Foreskin keratinocyte (primary cell): ENCODE measurements at places on chromosomes 3 and 15. TPM values are rescaled to one million over a fixed set of nuclear protein-coding genes. Genes with fewer than 3 reads are reported as not detected.

GRCh38 chr3:142106548-142106947 lies 42.8 kb downstream of the TFDP2 start:
- DNase-seq: no peak

The GOLGA8T gene
- 0.04 and 0.10 TPM in 2 replicates for total RNA-seq

GRCh38 chr3:117409701-117410459 lies 700.3 kb downstream of the TUSC7 start:
- no peak for DNase-seq

The FSIP1 gene
- 0.58 and 0.63 TPM in 2 replicates for total RNA-seq

DNA sequence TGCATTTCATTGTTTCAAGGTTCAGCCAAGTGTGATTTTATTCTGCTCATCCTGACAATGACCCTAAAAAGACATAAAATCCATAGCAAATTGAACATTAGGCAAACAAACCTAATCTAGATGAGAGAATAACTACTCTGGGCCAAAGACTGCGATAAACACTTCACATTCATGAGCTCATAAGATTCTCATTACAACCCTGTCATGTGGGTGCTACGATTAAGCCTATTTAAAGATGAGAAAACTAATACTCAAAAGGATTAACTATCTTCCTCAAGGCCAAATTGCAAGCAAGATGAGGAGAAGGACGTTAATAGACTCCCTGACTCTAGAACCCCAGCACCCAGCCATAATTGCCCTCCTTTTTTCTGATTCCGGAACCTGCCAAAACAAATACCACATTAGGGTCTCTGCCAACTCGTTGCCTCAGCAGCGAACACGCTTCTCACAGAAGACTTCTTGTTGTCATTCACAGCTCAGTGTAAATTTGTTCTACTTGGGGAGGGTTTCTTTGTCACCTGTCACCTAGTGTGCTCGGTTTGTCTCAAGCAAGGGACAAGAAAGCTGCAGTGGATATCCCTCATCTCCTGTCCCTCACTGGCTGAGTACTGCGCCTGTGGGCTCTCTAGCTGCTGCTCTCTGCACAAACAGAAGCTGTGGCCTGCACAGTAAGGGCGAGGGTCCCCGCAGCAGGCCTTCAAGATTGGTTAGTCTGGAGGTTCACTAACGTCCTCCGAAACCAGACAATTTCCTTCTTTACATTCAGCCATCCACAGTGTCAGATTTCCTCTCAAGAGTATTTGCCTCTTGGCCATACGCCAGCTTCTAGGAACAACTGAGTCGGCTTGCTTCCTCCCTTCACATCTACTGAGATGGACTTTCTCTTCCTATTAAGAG lies 200.0 kb upstream of the UBE2E2 start:
- no peak for DNase-seq

The KCNMB2 gene
- not detected in 2 replicates for total RNA-seq

DNA sequence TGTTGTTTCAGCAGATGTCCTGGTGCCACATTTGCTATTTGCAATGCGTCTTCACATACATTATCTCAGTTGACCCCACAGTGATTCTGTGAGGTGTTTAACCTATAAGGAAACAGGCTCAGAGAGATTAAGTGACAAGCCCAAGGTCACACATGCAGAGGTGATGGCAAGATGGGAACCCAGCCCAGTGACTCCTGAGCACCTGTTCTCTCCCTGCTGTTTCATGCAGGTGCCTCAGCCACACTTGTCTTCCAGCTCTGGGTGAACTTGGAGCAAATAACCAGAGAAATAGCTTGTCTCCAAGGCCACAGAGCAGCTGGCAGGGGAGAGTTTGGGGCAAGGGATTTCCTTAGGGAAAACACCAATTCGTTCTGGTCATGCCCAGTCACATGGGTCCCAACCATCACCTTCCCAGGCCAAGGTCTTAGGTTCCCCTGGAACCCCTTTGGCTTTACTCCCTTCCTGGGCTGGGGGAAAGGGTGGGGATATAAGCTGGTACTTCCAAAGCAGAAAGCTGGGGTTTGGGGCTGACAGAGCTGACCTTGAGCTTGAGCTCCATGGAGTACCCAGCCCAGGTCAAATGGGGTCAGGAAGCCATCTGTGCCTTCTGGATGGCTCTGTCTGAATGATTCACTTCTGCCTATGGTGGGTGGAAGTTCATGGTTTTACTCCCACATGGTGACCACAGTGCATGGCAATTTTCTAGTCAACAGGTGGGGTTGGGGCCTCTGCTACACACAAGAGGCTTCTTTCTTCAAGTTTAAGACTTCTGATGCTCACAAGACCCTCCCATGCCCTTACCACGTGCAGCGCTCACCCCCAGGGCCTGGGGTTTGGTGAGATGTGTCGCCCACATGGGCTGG lies 22.4 kb downstream of the LIPC start:
- DNase-seq: no peak

DNA sequence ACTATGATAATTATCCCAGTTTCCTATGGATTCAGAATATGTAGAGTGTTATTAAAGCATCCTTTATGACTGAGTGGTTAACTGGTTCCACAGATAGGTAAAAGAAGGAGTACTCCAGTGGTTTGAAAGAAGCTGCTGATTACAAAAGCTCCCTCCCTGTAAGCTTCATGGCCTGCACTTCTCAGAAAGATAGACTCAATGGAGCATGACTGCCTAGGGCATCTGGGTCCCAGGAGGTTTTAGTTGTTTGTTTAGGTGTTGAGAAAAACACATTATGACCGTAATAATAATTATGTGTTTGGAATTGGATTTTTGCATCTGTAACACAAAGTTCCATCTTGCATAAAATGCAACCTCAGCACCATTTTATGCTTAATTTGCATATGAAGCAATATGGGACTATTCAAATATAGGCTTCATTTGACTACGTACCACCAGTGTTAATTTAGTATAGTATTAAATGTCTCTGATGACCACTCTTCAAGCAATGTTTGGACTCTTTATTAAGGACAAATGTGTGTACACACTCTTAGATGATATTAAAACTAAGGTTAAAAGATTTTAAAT lies 121.1 kb downstream of the ROBO2 start:
- no peak for DNase-seq

The TRA2B gene
- 151 and 167 TPM in 2 replicates for total RNA-seq

- DNase-seq: peak; percentile 73
These were observed 166.9 kb downstream of the UACA start for GRCh38 chr15:70596354-70597055.

The ZPLD1 gene
- 0.46 and 1.0 TPM in 2 replicates for total RNA-seq

The CADPS gene
- 0.11 and 0.41 TPM in 2 replicates for total RNA-seq

DNA sequence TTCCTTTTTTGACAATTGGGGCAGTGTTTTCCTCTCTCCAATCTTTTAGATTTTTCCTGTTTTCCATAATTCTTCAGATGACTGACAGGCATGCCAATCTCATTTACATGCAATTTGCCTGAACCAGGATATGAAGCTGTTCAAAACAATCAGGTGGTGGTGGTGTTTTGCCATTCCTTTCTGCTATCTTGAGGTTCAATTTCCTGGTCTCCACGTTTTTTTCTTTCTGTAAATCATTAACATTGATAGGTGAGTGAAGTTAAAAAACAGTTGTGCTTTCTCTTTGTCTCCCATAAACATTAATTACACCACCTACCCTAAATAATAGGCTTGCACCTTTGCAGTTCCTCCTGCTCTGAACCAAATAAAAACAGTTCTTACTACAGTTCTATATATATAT lies 49.1 kb downstream of the C2CD4A start:
- no peak for DNase-seq
